Skin of body (tissue), 3 donors: ENCODE measurements at places on chromosomes 16 and 17. TPM values are rescaled to one million over a fixed set of nuclear protein-coding genes. Genes with fewer than 3 reads are reported as not detected.
A peak's percentile ranks its signal among the peaks of the same experiment; 100 is the strongest.

DOK4 gene
- 12.6 TPM for total RNA-seq

KRTAP29-1 gene
- total RNA-seq, result 0.39 TPM

CCDC47 gene
- 67.2 TPM for total RNA-seq

KRT39 gene
- 6.4 TPM for total RNA-seq

MYOCD gene
- 1.9 TPM for total RNA-seq

RASD1 gene
- total RNA-seq, result 14.8 TPM

GFAP gene
- total RNA-seq, result 0.69 TPM

GLIS2 gene
- 4.4 TPM for total RNA-seq

BRIP1 gene
- total RNA-seq, result 10.5 TPM

RPA1 gene
- 37.4 TPM for total RNA-seq

SLFN14 gene
- total RNA-seq, result 1.6 TPM

SOST gene
- total RNA-seq, result 0.20 TPM

RNF222 gene
- 3.3 TPM for total RNA-seq

DNA sequence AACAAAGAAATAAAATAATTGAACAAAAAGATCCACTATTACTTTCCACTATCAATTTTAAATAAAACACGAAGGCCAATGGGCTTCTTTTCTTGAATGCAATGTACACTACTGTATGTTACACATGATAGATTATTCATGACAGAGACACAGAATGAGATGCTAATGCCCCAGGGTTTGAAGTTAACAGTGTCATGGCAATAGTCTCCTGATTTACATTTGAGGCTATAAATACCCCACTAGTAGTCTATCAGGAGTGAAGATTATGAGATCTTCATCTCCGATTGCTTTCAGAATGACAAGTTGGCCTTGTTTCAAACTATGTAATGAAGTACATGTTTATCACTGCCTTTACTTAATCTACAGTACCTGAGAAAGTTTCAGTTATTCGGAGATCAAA, 84.4 kb downstream of the RPGRIP1L start:
- no peak for DNase-seq

- DNase-seq, result peak; percentile 48
Observed at GRCh38 chr17:4599505-4600281, 15.4 kb downstream of the SMTNL2 start.

GRCh38 chr17:78643326-78643725, 66.1 kb upstream of the DNAH17 start:
- no peak for DNase-seq

- DNase-seq, result no peak
Observed at GRCh38 chr16:2151188-2152091, 3.0 kb downstream of the RAB26 start.

DNA sequence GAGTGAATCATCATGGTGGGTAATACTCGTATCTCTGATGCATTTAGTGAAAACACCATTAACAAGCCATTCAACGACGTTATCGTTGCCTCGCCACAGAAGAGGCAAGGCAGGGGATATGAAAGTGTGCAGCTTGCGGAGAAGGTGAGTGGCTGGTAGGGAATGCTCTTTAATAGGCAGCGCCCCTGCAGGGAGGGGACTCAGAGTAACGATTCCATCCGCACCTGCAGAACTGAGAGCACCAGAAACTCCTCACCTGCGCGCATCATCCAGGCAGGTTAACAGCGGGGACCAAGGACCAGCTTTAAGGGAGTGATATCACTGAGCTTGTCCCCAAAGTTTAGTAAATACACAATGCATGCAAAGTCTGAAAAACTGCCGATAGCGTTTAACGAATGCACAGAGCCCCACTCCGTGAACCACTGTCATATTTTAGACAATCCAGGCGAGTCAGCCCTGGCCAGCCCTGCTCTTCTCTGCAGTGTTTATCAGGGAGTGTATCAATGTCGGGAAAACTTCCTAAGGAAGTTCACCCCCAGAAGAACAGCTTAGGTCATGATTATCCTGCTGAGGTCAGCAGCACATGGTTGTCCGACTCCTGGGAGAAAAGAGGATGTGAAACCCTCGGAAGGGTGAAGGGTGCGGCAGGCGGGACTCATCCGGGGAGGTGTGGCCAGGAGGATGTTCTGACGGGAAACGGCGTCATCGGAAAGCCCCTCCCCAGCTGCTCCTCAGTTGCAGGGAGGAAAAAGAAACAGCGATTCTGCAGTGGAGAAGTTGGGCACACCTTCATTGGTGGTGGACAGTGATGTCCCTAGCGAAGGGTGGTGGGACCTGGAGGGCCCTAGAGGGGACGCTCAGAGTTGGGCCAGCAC, 68.5 kb upstream of the DNAH17 start:
- DNase-seq, result peak; percentile 42

- no peak for DNase-seq
Observed at GRCh38 chr17:3845291-3845620, 790 bp downstream of the NCBP3 start.

- DNase-seq, result no peak
Observed at GRCh38 chr17:14935845-14936485, 329.2 kb downstream of the PMP22 start.

- peak; percentile 8 for DNase-seq
Observed at GRCh38 chr17:16106161-16106891, 106.7 kb downstream of the TTC19 start.

GRCh38 chr17:44932787-44933097, 14.8 kb downstream of the KIF18B start:
- DNase-seq, result no peak

- no peak for DNase-seq
Observed at GRCh38 chr17:76056882-76057281, 15.4 kb downstream of the SRP68 start.

DNA sequence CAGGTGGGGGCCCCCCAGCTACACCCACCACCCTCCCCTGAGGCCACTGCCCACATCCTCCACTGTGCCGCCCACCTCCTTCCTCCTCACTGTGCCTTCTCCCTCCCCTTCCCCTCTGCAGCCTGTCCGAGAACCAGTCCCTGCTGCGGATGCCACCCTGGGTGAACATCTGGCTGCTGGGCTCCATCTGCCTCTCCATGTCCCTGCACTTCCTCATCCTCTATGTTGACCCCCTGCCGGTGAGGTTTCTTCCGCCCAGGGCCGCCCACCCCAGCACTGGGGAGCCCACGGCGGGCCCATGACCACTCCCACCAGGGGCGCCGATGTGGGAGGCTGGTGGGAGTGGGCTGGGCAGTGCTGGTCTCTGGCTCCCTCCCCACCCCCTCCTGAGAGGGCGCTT, 22.1 kb downstream of the RABEP2 start:
- no peak for DNase-seq

- no peak for DNase-seq
Observed at GRCh38 chr16:52568983-52569690, 22.2 kb upstream of the TOX3 start.

- no peak for DNase-seq
Observed at GRCh38 chr17:29346462-29346861, 43.7 kb upstream of the TAOK1 start.

DNA sequence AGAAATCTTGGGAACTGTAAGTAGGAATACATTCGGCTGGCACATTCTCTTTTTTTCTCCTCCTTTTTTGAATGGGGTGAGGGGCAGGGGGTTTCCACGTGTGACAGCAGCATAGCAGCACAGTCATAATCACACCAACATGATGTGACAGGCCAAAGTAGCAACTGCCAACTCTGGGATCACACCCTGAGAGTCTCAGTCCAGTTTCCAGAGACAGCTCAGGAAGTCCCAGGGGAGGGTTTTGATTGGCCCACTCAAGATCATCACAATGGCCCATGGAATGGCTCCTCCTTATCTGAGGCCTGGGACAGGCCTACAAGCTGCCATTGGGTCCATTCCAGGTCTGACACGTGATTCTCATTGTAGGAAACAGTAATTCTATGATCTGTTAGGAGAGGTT, 207.1 kb upstream of the ASIC2 start:
- DNase-seq, result no peak

DNA sequence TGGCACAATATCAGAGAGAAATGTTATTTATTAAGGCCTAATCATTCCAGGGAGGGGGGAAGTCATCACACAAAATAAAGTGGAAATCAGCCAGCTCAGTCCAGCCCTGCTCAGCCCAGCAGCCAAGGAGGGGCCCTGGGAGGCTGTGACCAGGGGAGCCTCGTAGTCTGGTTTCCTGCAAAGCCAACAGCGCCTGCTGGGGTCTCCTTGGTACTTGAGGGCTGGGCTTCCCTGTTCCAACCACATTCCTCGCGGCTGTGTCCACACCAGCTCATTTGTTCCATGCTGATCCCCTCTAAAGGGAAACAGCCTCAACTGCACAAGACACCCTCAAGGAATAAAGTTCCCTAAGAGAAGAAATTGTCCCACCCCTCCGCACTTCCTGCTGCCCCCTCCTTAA, 154.0 kb downstream of the TMEM132E start:
- DNase-seq, result no peak

DNA sequence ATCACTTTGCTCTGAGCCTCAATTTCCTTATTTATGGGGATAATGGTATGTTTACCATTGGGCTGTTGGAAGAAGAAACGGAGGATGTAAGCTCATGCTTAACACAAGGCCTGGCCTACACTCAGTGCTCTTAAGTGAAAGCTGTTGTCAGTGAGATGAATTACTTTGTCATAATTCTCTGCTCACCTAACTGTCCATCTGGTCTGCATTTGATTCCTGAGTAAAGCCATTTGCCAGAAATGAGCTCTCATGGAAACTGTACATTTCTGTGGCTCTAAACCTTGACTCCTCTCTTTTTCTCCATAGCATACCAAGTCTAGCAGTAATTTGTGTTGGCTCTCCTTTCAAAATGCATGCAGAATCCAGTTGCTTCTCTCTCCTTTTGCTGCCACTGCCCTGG, 445.7 kb downstream of the UTP18 start:
- DNase-seq, result no peak

DNA sequence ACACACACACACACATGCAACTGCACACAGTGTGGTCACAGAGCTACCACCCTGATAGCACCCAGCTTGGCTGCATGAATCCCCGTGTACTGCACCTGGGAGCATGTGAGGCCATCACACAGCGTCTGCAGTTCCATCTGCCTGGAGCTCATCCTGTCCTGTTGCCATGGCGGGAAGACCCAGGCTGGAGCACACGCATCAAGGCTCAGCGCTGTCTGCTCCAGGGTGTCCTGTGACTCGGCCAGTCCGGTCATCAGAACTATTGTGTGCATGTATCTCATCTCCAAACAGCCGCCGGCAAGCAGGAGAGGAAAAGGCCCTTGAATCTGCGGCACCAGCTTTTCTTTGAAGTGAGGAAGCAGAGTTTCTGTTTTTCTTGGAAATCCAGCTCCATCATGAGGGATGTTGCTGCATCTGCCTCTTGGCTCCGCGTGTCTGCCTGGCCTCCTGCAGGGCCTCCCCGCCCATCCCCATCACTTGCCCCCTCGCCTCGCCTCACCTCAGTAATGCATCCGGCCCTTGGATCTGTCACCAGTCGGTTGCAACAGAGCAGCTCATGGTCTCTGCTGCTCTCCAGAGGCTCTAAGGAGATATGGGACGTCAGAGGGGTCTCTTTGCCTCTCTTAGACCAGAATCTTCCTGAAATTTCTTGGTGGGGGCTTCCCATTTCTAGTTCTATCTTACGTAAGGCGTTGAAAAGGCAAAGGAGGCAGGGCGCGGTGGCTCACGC, 23.7 kb downstream of the CACNG4 start:
- DNase-seq, result no peak

- DNase-seq, result no peak
Observed at GRCh38 chr16:78705694-78706093, 606.2 kb downstream of the WWOX start.

DNA sequence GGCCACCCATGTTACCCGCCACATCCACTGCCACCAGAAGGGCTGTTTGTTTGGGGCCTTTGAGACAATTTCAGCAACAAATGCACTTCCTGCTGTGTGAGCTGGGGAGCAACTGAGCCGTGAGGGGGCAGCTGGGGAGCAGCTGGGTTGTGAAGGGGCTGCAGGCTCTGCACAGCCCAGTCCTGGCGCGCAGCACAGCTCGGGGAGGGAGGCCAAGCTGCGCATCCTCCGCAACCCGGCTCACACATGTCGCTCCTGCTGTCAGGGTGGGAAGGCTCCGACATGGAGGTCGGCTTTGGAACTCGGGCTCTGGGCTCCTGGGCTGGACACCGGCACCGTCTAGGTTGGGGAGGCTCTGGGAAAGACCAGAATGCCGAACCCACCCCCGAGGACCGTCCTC, 53.6 kb downstream of the CBFA2T3 start:
- DNase-seq, result peak; percentile 61

DNA sequence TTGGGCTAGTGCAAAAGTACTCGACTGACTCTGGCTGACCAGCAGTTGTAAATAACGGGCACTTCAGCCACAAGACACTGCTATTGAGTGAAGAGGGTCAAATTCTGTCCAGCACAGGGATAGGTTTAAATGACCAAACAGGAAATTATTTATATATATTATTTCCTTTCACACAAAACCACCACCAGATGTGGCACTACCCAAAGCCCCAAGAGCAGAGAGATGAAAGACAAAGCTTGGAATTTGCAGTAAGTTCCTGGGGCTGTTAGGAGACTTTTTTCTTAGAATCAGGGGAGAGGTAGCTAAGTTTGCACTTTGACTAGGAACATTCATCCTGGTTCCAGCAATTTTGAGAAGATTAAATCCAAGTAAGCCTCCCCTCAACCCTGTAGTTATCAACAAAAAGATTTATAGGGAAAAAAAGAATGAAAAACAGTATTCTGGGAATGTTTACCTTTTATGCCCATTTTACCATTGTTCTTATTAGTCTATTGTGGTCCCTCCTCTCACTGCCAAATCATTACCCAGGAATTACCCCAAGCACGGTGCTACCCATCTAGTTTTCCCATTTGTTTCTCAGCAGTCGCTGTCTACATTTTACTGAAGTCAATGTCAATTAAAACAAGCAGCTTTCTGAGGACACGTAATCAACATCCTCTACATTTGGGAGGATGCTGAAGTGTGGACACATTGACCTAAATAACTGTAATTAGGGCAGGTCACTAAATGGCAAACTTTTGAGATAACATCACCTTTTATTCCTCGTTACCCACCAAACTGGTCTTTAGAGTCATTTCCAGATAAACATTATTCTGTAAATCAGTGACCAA, 43.5 kb downstream of the GRB7 start:
- no peak for DNase-seq

GRCh38 chr17:11388054-11388453, 147.0 kb downstream of the SHISA6 start:
- no peak for DNase-seq

GRCh38 chr16:8907096-8907495, 24.9 kb downstream of the LITAFD start:
- no peak for DNase-seq

- no peak for DNase-seq
Observed at GRCh38 chr16:74226338-74226954, 70.2 kb upstream of the PSMD7 start.

GRCh38 chr16:55703003-55704001, 47.5 kb downstream of the SLC6A2 start:
- peak; percentile 76 for DNase-seq

DNA sequence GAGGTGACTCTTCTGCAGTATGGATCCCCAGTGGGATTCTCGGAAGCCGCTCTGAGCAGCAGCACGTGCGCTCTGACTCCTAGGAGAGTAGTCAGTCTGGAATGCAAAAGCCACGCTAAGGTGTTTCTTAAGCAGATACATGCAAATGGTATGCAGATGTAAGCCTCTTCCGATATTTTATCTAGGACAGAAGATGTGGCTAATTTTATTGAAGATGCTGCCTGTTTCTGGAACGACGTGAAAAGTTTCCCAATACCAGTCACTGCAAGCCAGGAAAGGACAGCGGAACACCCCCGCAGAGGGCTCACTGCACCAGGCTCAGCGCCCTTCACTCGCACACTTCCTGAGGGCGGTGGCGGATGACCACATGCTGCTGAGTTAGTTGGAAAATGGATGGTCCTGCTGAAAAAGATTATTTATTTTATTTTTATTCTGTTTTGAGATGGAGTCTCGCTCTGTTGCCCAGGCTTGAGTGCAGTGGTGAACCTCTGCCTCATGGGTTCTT, 10.1 kb downstream of the FADS6 start:
- DNase-seq, result no peak
